ENCODE measurements at places on chromosomes 12 and 14. TPM values are rescaled to one million over a fixed set of nuclear protein-coding genes. Genes with fewer than 3 reads are reported as not detected.

GRCh38 chr14:89364316-89364715 lies 52.7 kb downstream of the FOXN3 start:
- no peak for DNase-seq

GRCh38 chr12:11408096-11408495 lies 12.7 kb upstream of the PRB2 start:
- DNase-seq: no peak

- no peak for DNase-seq
Observed at GRCh38 chr14:50399251-50400032, 2.8 kb upstream of the CDKL1 start.

DNA sequence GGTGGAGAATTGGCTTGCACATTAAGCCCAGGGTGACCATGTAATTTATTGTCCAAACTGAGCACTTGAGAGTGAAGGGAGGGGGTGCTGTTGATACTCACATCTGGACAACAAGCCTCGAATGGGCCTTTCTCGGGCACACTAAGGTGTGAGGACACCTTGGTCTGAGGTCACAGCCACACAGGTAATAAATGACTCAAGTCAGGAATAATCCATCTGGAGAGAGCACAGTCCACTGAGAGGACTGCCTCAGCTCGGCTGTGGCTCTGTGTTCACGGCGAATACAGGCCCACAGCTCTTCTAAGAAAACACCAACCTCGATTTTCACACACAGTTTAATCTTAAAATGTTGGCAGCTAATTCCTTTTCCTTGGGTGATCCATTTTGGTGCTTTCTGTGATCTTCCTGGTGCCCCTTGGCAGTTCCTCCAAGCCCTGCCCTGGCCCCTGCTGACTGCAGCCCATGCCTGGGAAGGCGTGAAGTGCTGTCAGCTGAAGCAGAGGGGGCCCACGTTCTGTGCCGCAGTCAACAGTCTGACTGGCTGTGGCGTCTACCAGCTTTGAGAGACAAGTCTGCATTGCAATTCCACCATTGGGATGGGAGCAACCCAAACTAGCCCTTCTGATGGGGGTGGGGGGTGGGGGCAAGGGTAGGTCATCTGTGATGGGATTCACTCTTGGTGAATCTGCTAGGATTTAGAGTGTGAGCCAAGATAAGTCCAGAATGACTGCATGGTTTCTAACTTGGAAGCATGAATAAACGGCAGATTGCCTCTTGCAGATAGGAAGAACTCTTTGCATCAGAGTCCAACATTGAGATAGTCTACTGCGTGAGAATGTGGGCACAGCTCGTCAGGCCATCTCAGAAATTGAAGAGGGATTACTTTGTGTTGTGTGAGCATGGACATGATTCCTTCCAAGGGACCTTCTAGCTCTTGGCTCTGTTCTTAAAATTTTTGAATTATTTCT lies 42.8 kb downstream of the ZNF664 start:
- no peak for DNase-seq

DNA sequence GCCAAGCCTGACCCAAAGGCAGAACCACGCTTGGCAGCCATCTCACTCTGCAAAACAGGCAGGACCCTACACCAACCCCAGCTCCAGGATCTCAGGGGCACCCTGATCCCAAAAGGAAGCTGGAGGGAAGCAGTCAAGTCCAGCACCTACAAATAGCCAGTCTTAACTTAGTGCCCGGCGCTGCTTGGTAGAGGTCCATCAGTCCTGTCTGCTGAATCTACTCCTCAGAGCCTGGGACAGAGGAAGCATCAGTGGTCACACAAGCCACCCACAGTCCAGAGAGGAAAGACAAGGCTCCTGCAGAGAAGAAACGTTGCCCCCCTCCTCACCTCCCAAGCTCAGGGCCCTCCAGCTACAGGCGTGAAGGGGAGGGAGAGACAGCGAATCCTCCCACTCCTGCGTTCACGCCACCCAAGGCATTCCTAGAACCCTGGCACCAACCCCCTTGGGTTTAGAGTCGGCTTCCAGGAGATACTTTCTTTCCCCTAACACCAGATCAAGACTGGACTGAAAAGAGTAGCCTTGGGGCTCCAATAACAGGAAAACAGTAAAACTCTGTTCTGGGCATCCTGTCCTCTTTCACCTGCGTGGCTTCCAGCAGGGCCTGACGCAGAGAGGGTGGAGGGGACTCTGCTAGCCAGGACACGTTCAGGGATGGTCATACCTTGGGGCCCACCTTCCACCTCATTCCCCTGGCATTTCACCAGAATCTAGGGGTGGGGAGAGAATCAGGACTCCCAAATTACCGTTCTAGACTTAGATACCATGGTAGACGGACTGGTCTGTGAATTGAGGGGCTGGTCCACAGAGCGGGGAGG lies 1.2 kb downstream of the PXN start:
- DNase-seq: no peak

GRCh38 chr14:93655078-93655750 lies 133.1 kb downstream of the PRIMA1 start:
- DNase-seq: peak; percentile 26

GRCh38 chr12:6821591-6822425 lies at the start of gene GPR162:
Gene GPR162 (plus strand): TSS chr12:6821821. CDS start chr12:6823899, 2,078 bp downstream.
- DNase-seq: no peak

- DNase-seq: no peak
Observed at GRCh38 chr12:45350861-45351260, 135.0 kb downstream of the ANO6 start.

DNA sequence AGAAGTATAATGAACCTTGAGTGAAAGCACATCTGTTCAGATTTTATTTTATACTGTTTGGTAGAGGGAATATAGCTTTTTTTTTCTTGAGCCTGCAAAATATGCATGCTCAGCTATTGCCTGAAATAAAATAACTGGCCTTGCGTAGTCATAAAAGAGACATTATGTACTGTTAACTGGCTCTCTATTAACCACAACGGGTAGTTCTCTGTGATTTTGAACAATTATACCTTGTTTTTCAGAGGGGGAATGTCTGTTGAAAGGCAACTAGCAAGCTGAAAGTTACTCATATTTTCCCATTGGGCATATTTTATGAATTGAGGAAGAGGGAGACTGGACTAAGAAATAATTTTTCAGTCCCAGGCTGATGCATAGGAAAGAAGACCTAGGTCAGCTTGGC lies 62.6 kb downstream of the FIGNL2 start:
- no peak for DNase-seq

- DNase-seq: no peak
Observed at GRCh38 chr14:99884834-99885648, 91.8 kb downstream of the EML1 start.

GRCh38 chr14:56808383-56809269 lies 1.7 kb downstream of the OTX2 start:
- DNase-seq: no peak

DNA sequence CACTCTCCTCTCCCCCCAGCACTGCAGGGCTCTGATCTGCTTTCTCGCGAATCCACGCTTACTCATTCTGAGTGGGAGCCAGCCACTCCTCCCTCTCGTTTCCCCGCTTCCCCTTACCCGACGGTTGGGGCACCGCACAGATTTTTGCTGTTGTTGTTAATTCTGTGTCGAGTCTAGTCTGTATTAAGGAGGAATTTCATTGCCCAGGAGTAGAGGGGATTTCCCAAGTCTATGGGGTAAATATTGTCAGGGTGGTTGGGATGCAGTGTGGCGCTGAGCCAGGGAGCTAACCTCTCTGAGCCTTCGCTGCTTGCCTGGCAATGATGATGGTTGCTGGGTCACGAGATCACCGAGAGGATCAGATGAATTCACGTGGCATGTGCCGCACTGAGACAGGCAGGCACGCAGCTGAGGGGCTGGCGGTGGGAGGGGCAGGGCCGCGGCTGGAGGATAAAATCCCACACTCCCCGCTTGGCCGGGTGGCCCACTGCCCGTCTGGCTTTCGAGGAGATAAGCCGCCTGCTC lies 18.5 kb downstream of the NCOR2 start:
- no peak for DNase-seq

- no peak for DNase-seq
Observed at GRCh38 chr14:103619057-103619456, 10.0 kb upstream of the KLC1 start.

DNA sequence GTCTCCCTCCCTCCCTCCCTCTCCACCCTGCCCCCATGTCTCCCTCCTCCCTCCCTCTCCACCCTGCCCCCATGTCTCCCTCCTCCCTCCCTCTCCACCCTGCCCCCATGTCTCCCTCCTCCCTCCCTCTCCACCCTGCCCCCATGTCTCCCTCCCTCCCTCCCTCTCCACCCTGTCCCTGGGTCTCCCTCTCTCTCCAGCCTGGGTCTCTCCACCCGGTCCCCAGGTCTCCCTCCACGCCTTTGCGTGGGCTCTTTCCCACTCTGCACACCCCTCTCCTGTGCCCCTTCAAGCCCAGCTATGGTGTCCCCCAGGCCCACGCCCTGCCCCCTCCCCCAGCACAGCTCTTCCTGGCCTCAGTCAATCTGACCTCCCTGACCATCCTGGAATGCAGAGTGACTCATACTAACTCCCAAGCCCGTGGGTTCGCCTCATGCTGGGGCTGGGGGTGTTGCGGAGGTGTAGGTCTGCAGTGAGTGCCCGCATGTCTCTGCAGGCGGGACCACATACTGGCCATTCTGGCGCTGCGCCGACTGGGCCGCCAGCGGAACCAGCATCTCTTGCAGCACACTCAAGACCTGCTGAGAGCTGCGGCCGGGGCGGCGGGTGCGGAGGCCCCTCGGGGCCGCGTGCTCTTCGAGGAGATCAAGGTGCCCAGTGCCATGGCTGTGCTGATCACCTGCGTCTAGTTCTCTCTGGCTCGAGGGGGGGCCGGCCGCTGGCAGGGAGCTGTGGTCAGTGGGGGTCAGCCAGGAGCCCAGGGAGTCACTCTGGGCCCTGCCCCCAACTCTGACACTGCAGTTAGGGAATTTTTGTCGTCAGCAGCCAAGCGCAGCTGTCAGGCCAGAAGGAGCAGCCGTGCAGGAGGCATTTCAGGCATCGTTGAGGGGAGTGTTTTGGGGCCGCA lies 13.5 kb upstream of the TNFAIP2 start:
- no peak for DNase-seq

- no peak for DNase-seq
Observed at GRCh38 chr12:132285991-132286681, 43.3 kb downstream of the GALNT9 start.

GRCh38 chr14:93067088-93067487 lies 48.6 kb downstream of the ITPK1 start:
- DNase-seq: no peak

GRCh38 chr14:33273978-33274377 lies 335.3 kb downstream of the NPAS3 start:
- DNase-seq: no peak

- DNase-seq: no peak
Observed at GRCh38 chr12:29167445-29167844, 18.4 kb downstream of the FAR2 start.

DNA sequence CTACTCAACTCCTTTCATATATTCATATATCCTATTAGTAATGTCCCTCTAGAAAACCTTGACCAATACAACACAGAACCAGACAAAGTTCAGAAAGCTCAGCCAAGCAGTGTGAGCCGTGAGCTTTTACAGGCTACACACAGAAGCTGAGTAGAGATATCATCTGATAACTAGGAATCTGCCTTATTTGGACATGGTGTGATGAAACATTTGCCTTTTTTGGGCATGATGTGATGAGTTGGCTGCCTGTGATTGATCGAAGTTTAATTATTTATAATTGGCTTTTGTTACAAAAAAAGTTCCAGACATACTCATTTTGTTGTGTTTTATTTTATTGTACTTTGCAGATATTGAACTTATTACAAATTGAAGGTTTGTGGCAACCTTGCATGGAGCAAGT lies 46.6 kb downstream of the TESPA1 start:
- DNase-seq: no peak

DNA sequence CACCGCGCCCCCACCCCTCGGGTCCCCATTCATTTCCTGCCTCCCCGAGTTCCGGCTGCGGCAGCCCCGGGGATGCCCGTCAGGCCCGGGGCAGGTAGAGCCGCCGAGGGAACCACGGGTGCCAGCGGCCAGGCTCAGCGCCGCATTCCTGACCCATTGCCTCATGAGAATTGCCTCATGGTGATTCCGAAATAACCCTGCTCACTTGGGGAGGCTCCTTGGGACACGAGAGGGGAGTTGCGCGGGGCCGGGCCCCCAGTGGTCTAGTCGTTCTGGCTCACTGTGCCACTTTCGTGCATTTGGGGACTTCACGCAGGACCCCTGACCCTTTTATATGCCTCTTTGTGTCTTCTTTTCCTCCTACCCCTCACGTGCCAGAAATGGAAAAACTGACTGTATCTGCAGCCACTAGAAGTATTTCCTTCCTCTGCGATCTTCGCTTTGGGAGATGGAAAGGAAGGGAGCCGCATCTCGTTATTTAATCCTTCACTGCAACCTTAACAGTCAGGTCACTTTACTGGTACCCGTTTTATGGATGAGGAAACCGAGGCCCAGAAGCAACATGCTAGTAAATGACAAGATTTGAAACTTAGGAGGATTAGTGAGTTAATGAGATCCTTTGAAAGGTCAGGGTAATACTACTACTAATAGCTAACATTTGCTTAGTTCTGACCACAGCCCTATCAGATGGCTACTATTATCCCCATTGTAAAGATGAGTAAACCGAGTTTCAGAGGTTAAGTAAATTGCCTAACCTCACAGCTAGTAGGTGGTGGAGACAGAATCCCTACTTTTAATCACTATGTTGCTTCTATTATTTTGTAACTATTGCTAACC lies 768 bp downstream of the PTPN11 start:
- DNase-seq: no peak

DNA sequence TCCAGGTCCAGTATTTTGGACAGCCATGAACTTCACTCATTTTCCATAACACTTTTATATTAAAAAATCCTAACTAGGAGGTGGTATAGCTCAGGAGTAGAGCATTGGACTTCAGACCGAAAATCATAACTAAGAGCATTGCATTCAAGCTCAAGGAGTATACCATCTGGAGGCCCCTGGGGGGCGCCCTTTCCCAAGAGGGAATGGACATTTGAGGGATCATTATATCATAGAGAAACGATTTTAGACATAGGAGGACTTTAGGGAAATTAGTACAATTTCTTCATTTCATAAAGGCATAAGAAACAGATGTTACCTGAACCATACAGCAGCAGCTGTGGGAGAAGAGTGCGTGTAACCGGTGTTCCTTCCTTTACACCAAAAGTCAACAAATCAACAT lies 5.2 kb upstream of the ATG14 start:
- DNase-seq: no peak

- DNase-seq: no peak
Observed at GRCh38 chr14:21041676-21042433, at the start of gene RNASE7. Gene RNASE7 (plus strand): TSS chr14:21042362. CDS start chr14:21042993, 631 bp downstream.

Gene GNB3
- 32.4 TPM for polyA plus RNA-seq

Gene C2CD5
- 34.8 TPM for polyA plus RNA-seq

Gene BCL11B
- 0.86 TPM for polyA plus RNA-seq

Gene PLBD1
- 20.0 TPM for polyA plus RNA-seq

Gene CMTM5
- polyA plus RNA-seq: 1.4 TPM

Gene TRIM9
- 1.6 TPM for polyA plus RNA-seq

Gene GUCY2C
- polyA plus RNA-seq: 0.16 TPM

Gene TMEM63C
- 0.67 TPM for polyA plus RNA-seq

Gene HOXC6
- 4.7 TPM for polyA plus RNA-seq

Gene CDCA4
- polyA plus RNA-seq: 14.4 TPM

Gene CDCA3
- 17.5 TPM for polyA plus RNA-seq

Gene SLC7A8
- 2.9 TPM for polyA plus RNA-seq
